ENCODE measurements at places on chromosomes 4 and X. TPM values are rescaled to one million over a fixed set of nuclear protein-coding genes. Genes with fewer than 3 reads are reported as not detected.

GRCh38 chrX:69125094-69125493, 40.2 kb downstream of the PJA1 start:
- no peak for DNase-seq

- no peak for DNase-seq
Measured at GRCh38 chr4:129334136-129334535, 238.2 kb downstream of the C4orf33 start.

ART3 gene
- not detected for total RNA-seq

- no peak for DNase-seq
Measured at GRCh38 chrX:55546956-55547355, 57.3 kb upstream of the USP51 start.
